Right kidney (tissue), 9 donors: ENCODE measurements at places on chromosomes 2 and 18.
A peak's percentile ranks its signal among the peaks of the same experiment; 100 is the strongest.

DNA sequence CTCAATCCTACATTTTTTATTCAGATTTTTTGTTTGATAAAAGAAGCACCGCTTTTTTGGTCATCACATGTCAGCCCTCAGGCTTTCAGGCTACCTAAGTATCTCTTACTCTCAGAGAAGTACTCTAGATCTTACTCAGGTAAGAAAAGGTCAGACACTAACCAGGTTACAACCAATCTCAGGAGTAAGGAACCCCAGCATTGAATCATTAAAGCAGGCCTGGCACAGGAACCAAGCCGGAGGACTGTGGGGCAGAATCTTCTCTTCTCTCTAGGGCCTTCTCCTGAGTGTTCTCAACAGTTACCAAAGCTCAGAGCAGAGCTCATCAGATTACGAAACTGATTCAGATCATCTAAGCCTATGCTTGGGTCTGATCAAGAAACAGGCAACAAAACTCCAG lies 28.2 kb downstream of the RBMS1 start:
- no peak for DNase-seq

GRCh38 chr2:128457006-128457604 lies 138.4 kb upstream of the HS6ST1 start:
- no peak for DNase-seq

- no peak for DNase-seq
Observed at GRCh38 chr18:68543344-68543743, 171.6 kb downstream of the TMX3 start.

DNA sequence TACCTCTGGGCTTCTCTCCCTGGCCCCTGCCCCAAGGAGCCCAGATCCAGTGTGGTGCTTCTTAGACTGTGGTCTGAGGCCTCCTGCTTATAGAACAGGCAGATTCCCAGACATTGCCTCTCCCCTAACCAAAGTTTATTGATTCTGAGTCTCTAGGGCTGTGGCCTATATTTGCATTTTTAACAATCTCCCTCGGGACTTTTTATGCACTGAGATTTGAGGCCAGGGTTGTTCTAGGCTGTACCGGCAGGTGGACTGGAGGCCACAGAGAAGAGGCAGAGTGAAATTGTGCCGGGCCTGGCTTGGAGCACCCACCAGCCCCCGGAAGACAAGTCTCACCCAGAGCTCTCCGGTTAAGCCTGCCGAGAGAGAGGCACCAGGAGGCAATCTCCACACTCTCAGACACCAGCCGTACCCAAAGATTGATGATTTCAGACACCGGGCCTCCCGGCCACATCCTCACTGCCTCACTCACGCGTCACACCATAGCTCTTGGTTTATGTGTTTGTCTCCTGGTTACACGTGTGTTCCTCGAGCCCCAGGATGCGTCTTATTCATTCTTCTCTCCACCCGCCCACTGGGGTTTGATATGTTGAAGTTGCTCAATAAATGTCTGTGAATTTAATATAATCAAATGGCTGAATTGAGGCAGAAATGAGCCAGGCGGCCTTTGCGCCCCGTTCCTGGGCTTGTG lies 203.7 kb downstream of the KLHL29 start:
- no peak for DNase-seq

GRCh38 chr18:55064760-55065159 lies 105.5 kb upstream of the CCDC68 start:
- DNase-seq: no peak

DNA sequence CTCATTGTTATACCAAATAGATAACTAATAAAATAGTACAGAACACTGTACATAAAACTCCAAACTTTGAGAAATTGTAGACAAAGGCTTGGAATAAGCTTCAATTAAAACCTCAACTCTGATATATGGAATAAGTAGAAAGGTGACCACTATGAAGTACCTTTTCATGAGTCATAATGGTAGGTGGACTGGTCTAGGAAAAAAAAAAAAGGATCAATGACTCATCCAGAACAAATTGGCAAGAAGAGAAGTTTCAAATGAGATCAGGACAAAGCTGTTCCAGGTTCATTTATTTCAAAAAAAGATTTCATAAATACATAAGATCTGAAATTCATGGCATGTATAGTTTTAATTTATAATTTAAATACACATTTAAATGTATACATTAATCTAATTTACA lies 769.7 kb downstream of the SUCLG1 start:
- no peak for DNase-seq

GRCh38 chr2:212195626-212196025 lies 343.0 kb downstream of the ERBB4 start:
- no peak for DNase-seq

DNA sequence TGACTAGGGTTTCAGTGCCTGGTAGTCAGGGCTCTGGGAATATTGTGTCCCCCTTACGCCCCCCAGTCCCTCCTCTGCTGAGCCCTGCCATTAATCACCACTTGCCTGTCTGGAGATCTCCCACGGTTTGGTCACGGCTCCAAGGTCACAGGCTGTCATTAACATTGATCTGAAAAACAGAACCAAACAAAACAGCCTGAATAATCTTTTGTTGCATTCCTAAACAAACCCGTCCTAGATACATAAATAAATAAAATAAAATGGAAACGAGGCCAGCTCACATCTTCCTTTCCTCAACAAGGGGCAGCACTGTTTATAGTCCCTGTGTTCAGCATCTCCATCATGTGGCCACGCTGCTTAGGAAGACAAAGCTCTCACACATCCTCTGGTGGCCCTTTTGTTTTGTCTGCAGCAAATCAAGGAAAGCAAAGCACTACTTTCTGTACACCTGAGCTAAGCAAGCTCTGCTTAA lies 282.8 kb downstream of the AGPS start:
- peak; percentile 68 for DNase-seq

- DNase-seq: no peak
Observed at GRCh38 chr2:26251893-26252292, 7.2 kb downstream of the HADHB start.

GRCh38 chr18:32189790-32190189 lies at the start of gene MEP1B:
Gene MEP1B, plus strand, starts transcription at chr18:32190039. Its CDS starts 32 bp downstream, at chr18:32190071.
- DNase-seq: no peak

DNA sequence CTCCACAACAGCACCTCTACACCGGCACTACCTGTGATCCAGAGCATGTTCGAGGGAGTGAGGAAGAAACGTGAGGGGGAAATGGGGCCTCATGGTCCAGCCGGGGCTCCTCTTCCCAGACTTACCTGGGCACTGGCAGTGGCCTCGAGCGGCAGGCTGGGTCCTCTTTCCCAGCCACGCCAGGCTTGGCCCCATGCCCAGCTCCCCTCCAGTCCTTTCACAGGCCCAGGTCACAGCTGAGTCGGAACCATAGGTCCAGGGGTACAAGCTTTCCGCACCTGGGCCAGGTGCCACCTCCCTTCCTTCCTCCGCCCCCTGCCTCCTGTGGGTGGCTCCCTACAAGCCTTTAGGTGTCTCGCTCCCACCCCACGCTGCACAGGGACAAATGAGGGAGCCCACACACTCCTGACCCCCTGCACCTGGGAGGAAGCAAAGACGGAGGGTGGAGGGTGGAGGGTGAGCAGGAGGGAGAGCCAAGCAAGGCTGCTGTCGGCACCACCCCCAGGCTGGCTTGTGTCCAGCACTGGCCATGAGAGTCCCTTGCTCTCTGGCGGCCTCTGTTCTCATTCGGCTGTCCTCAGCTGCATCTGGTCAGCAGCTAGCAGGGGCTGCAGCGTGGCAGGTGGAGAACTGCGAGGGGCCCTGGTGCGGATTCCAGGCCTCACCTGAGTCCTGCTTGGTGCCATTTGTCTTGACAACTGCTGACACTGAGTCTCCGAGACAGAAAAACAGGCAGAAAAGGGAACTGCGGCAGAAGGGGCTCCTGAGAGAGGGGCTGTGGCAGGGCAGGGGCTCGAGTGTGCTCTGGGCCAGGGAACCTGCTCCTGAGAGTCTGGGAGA lies 26.8 kb downstream of the ADRA2B start:
- DNase-seq: peak; percentile 16

DNA sequence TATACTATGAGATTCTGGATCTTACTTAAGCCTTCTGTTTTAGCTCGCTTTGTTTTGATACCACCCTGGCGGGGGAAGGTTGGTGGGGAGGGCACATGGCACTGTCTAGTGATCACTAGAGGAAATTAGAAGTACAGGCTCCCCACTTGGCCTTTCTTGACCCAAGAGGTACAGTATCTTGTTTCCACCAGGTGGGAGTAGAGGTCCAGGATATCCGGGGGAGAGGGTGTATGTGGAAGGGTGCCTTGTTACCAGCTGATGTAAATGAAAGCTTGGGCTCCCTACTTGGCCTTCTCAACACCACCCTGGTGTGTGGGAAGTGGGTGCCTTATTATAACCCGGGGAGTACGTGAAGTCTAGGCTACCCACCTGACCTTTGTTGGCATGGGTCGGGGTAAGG lies 7.5 kb downstream of the GALNT1 start:
- no peak for DNase-seq

DNA sequence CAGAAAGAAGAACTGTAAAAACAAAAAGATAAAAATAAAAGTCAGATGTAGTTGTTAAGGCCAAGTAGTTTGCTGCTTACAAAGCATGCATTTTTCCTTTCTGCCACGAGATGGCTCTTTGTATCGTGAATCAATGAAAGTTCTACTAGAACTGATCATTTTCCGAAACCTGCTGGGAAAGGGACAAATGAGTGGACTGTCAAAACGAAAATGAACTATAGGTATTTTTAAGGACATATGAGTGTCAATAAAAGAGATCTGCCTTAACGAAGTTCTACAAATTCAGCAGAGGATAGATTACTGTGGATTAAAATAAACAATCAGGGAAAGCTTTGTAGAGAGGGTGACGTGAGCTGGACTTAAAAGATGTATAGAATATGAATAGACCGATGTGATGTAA lies 15.0 kb upstream of the ELOA2 start:
- DNase-seq: no peak

- no peak for DNase-seq
Observed at GRCh38 chr2:127104166-127104660, 2.7 kb downstream of the BIN1 start.

- no peak for DNase-seq
Observed at GRCh38 chr2:88638743-88639142, 11.5 kb upstream of the EIF2AK3 start.

- no peak for DNase-seq
Observed at GRCh38 chr2:226716126-226716525, 83.5 kb downstream of the IRS1 start.

DNA sequence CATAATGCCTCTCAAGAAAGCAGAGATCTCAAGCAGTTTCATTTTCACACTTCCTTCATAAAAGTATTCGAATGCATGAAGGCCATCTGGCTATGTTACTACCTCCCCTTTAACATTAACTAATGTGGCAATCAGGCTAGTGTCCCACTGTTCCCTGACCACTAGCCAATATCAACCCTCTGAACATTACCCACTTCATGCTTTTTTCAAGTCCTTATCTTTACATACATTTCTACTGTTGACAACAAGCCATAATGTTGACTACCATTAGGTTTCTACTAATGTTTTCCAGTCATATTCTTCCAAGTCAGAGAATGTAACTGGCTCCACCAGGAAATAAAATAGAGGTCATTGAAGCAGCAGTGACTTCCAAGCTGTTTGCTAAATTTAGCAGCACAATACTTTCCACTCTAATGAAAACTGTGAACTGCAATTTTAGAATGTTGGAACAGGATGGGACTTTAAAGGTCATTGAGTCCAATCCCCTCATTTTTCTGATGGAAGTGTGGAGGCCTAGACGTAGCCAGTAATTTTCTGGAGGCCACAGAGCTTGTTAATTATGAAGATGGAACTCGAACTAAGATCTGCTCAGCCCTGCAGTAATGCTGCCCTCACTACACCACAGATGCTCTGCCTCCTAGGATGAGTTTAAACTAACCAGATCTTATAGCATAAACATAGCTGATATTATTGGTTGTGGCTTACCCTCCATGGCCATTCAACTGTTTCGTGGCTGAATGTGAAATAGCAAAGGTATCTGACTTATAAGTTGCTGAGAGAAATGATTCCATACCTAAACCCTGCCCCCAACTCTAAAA lies 630 bp upstream of the PPP1R1C start:
- DNase-seq: no peak

GRCh38 chr2:219249203-219249980 lies 3.7 kb upstream of the TUBA4B start:
- peak; percentile 61 for DNase-seq

GRCh38 chr18:57030417-57030816 lies 116.5 kb upstream of the BOD1L2 start:
- no peak for DNase-seq

GRCh38 chr18:9575558-9575957 lies 38.8 kb downstream of the PPP4R1 start:
- peak; percentile 36 for DNase-seq

DNA sequence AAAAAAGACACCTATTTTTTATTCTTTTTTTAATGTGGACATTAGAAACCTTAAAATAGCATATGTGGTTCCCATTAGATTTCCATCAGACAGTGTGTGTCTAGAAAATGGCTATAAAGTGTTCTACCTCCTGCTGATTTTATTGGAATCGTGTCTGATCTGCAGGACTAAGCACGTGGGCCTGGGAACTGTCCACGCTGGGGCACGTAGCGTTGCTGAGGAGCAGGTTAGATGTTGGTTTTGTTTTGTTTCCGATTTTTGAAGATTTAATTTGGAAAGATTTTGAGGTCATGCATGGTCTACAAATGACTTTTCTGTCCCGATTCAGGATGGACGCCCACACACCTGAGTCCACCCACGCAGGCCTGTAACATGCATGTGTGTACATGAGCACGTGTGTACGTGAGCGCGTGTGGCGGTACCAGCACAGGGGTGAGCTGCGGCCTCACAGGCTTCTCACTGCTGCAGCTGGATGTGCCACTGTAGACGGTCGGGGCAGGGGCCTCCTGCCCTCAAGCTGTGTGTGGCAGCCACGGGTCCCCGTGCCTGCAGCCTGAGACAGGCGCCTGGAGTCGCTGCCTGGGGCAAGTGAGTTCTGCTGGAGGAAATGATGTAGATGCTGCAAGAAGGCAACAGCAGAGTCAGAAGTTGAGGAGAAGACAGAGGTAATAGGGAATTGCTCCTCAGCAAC lies 99.7 kb upstream of the CTDP1 start:
- DNase-seq: no peak

DNA sequence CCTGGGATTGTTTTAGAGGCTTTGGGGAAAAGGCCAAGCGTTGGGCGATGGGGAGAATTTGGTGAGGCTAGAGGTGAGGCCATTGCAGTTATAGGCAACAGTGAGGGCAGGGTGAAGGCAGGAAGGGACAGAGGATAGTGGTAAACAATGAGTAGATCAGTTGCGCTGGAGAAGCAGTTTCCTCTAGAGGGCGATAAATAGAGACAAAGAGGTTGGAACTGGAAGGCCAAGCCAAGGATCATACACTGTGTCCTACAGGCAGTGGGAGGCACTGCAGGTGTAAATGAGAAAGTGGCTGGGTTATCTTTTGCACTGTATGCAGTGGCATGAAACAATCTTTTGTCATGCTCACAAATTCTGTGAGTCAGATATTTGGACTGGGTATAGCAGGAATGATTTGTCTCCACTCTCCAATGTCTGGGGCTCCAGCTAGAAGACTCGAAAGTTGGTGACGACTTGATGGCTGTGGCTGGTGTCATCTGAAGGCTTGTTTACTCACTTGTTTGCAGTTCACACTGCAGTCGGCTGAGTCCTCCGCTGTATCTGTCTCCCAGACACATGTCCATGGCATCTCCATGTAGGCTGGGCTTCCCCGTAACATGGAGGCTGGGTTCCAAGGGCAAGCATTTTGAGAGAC lies 82.1 kb downstream of the TNP1 start:
- no peak for DNase-seq
